ENCODE measurements at places on chromosomes 11 and 22.

- H3K36me3 ChIP-seq, result no peaks in the 10 kb centered on the region
- H3K4me3 ChIP-seq, result no peak overlapping the region
- no peak overlapping the region for H3K27ac ChIP-seq
- no peaks in the 10 kb centered on the region for H3K4me1 ChIP-seq
- no peak for DNase-seq
- no peaks in the 10 kb centered on the region for H3K27me3 ChIP-seq
Observed at GRCh38 chr11:15745266-15745665, 611.1 kb downstream of the SOX6 start.

- peaks cover 29% of the 10 kb centered on the region for H3K36me3 ChIP-seq
- peaks cover 74% of the 10 kb centered on the region for H3K4me1 ChIP-seq
- peak; percentile 38 for DNase-seq
- H3K27ac ChIP-seq, result peak overlapping the region; percentile 56
- H3K4me3 ChIP-seq, result no peak overlapping the region
Observed at GRCh38 chr11:44608991-44609782, 43.7 kb downstream of the CD82 start.

- H3K4me1 ChIP-seq, result no peaks in the 10 kb centered on the region
- peaks cover 47% of the 10 kb centered on the region for H3K36me3 ChIP-seq
- no peaks in the 10 kb centered on the region for H3K27me3 ChIP-seq
- H3K4me3 ChIP-seq, result no peak overlapping the region
- DNase-seq, result no peak
Observed at GRCh38 chr22:42881982-42882656, 25.0 kb upstream of the ARFGAP3 start.

DNA sequence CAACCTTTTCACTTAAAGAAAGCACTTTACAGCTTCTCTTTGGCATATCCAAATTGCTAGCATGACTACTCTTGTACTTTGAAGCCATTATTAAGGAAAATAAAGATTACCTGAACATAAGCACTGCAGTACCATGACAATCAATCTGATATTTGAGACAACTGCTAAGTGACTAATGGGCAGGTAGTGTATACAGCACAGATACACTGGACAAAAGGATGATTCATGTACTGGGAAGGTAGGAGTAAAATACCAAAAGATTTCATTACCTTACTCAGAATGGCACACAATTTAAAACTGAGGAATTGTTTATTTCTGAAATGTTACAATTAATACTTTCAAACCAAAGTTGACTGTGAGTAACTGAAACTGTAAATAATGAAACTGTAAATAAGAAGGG lies 1054.3 kb upstream of the TENM4 start:
- no peak overlapping the region for H3K27ac ChIP-seq
- no peak for DNase-seq
- H3K4me1 ChIP-seq, result no peaks in the 10 kb centered on the region
- no peaks in the 10 kb centered on the region for H3K36me3 ChIP-seq
- no peaks in the 10 kb centered on the region for H3K27me3 ChIP-seq
- H3K4me3 ChIP-seq, result no peak overlapping the region

GRCh38 chr11:134830312-134830711 lies 418.3 kb upstream of the B3GAT1 start:
- DNase-seq, result no peak
- H3K27ac ChIP-seq, result no peak overlapping the region
- H3K4me3 ChIP-seq, result no peak overlapping the region
- no peaks in the 10 kb centered on the region for H3K4me1 ChIP-seq
- H3K27me3 ChIP-seq, result no peaks in the 10 kb centered on the region

GRCh38 chr11:28269586-28269985 lies 161.4 kb downstream of the METTL15 start:
- no peak for DNase-seq
- H3K27me3 ChIP-seq, result no peaks in the 10 kb centered on the region
- H3K4me3 ChIP-seq, result no peak overlapping the region

- no peaks in the 10 kb centered on the region for H3K4me1 ChIP-seq
- peaks cover 33% of the 10 kb centered on the region for H3K36me3 ChIP-seq
- no peak for DNase-seq
Observed at GRCh38 chr22:21975273-21975672, 7.3 kb downstream of the TOP3B start.

GRCh38 chr22:27616033-27616432 lies 185.5 kb downstream of the MN1 start:
- no peaks in the 10 kb centered on the region for H3K36me3 ChIP-seq
- no peak overlapping the region for H3K4me3 ChIP-seq
- no peaks in the 10 kb centered on the region for H3K4me1 ChIP-seq

DNA sequence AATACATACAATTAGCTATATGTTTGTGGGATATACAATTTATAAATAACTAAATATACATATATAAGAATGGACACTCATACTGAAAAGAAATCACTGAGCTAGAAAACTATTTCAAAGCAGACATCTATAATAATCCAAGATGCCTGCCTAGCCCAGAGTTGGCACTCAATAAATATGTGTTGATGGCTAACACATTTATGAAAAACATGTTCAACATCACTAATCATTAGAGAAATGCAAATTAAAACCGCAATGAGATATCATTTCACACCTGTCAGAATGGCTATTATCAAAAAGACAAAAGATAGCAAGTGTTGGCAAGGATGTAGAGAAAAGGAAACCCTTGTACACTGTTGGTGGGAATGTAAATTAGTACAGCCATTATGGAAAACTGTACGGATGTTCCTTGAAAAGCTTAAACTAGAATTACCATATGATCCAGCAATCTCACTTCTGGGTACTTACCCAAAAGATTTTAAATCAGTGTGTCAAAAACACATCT lies 29.8 kb downstream of the POU2AF1 start:
- no peak for DNase-seq
- H3K36me3 ChIP-seq, result no peaks in the 10 kb centered on the region
- no peak overlapping the region for H3K4me3 ChIP-seq
- H3K4me1 ChIP-seq, result no peaks in the 10 kb centered on the region
- H3K27me3 ChIP-seq, result no peaks in the 10 kb centered on the region
- no peak overlapping the region for H3K27ac ChIP-seq

GRCh38 chr11:111935317-111936039 lies 1.7 kb upstream of the DIXDC1 start:
- no peak overlapping the region for H3K4me3 ChIP-seq
- no peak for DNase-seq
- H3K27me3 ChIP-seq, result no peaks in the 10 kb centered on the region
- no peaks in the 10 kb centered on the region for H3K36me3 ChIP-seq
- H3K4me1 ChIP-seq, result peaks cover 37% of the 10 kb centered on the region

- no peak overlapping the region for H3K27ac ChIP-seq
- DNase-seq, result no peak
- H3K36me3 ChIP-seq, result no peaks in the 10 kb centered on the region
- H3K27me3 ChIP-seq, result no peaks in the 10 kb centered on the region
- no peaks in the 10 kb centered on the region for H3K4me1 ChIP-seq
- H3K4me3 ChIP-seq, result no peak overlapping the region
Observed at GRCh38 chr11:2553886-2554285, 109.1 kb downstream of the KCNQ1 start.

DNA sequence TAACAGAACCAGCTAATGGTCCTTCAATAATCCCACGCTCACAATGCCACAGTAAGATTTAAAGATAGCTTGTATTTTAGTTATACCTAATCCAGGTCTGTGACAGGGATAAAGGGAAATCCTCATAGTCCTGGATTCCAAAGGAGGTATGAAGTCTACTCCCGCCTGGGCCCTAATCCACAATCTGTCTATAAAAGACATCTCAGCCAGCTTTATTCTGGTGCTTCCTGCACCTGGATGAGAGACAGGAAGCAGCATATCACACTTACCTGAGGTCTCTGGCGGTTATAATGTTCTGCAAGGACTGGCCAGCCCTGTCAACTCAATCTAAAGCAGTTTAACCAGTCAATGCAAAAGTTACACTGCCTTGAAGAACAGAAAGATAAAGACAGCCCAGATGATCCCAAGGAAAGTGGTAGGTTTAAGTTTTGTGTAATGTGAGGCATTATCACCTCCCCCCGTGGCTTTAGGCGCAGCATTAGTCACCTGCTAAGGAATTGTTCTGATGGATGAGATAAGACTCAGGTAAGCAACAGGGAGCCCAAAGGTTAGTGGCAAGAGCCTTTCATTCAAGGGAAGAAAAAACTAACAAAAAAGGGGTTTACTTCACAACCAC lies 57.6 kb downstream of the PLEKHA7 start:
- no peaks in the 10 kb centered on the region for H3K27me3 ChIP-seq
- H3K36me3 ChIP-seq, result no peaks in the 10 kb centered on the region
- H3K4me1 ChIP-seq, result no peaks in the 10 kb centered on the region
- H3K4me3 ChIP-seq, result no peak overlapping the region
- DNase-seq, result no peak
- H3K27ac ChIP-seq, result no peak overlapping the region

DNA sequence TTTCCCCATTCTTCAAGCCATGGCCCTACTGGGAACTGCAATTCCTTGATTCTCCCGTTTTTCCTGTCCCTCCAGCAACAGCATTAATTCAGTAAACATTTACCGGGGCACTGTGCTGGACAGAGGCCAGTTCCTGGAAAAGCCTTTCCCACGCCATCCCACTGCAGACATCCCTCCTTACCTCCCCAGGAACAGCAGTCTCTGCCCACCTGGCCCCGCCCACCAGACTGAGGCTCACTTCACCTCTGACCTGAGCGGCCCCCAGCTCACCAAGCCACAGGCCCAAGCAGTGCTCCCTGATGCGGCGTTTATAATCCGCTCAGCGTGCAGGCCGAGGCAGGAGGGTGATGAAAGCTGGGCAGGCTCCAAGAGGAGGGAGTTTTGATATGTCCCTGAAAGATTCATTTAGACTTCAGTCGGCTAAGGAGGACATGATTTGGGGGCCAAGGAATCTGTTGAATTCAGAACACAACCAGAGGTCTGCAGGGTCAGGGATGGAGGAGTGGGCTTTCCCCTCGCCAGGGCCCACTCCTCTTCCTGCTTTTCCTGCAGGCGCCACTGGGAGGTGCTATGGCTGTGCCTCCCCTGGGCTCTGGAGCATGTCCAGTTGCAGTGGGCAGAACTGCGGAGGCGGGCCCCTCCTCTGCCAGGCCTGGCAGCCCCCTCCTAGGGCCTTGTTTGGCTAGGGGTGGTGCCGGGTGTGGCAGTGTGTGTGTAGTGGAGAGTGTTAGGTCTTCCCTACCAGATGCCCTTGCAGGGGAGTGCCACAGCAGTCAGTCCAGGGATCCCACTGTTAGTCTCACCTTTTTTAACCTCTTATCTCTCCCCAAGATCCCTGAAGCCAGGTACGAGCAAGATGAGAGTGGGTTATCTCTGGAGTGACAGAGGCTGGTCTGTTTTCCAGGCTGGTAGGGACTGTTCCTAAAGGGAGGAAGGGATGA lies 1.4 kb upstream of the TAGLN start:
- no peak overlapping the region for H3K4me3 ChIP-seq
- DNase-seq, result no peak
- no peaks in the 10 kb centered on the region for H3K4me1 ChIP-seq
- H3K36me3 ChIP-seq, result no peaks in the 10 kb centered on the region

GRCh38 chr11:66727282-66728037 lies 1.6 kb downstream of the SPTBN2 start:
- H3K36me3 ChIP-seq, result no peaks in the 10 kb centered on the region
- peak; percentile 19 for DNase-seq

GRCh38 chr11:66749091-66749490 lies 20.1 kb upstream of the SPTBN2 start:
- no peaks in the 10 kb centered on the region for H3K36me3 ChIP-seq
- no peak for DNase-seq
- H3K27ac ChIP-seq, result no peak overlapping the region
- no peak overlapping the region for H3K4me3 ChIP-seq
- peaks cover 7% of the 10 kb centered on the region for H3K4me1 ChIP-seq

Measured in CD4-positive, alpha-beta memory T cell (primary cell).